ENCODE measurements at places on chromosomes 16 and 17.
A peak's percentile ranks its signal among the peaks of the same experiment; 100 is the strongest.

GRCh38 chr17:49964303-49964768, 4.7 kb upstream of the DLX4 start:
- no peak for DNase-seq

DNA sequence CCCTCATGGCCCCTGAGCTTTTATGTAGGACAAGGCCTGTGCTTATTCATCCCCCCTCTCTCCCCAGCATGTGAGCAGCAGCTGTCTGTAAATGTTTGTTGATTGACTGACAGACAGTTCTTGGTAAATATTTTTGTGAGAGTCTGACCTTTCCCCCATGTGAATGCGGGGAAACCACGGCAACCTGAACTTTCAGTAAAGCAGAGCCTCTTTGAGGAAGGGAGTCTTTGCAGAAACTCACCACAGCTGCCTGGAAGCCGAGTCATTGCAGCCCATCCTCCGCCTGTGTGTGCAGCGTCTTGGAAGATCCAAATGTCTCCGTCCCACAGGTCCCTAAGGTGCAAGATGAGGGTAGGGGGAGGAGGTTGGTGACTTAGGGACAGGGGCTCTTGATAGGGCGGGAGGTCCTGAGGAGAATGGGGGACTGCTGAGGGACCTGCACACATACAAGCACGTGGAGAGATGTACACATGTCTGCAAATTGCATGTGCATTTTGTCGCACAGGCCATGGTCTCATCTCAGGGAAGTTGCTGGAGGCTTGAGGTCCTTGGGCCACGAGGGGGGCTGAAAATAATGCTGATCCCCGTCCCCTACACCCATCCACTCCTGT, 23.0 kb upstream of the IL21R start:
- DNase-seq: no peak

DNA sequence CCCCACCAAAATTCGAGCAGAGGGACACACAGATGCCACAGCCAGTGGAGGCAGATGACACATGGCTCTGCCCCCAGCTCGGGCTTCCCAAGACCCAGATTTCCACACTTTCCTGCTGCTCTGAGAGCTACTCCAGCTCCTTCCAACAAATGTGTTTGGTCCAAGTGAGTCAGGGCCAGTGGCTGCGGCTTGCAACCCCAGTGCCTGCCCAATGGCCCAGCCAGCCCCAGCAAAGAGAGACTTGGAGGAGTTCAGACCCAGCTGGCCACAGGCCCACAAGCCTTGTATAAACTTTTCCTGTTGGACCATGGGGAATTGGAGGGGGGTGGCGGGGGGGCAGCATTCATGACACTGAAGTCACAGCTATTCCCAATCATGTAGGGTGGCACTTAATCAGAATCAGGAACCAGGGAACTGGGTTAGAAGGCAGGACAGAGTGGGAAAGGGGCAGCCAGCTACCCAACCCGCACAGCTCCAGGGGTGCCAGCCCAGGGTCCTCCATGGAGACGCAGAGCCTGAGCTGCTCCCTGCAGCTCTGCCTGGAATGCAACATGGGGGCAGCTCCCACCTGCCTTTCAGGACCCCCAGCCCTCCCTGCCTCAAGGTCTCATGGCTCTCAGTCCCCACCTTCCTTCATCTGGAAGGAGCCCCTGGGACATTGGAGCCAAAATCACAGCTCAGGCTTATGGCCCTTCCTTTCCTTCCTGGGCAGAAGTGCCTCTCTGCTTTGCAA, 17.5 kb upstream of the C16orf78 start:
- no peak for DNase-seq

GRCh38 chr16:49800876-49801275, 55.0 kb downstream of the ZNF423 start:
- no peak for DNase-seq

DNA sequence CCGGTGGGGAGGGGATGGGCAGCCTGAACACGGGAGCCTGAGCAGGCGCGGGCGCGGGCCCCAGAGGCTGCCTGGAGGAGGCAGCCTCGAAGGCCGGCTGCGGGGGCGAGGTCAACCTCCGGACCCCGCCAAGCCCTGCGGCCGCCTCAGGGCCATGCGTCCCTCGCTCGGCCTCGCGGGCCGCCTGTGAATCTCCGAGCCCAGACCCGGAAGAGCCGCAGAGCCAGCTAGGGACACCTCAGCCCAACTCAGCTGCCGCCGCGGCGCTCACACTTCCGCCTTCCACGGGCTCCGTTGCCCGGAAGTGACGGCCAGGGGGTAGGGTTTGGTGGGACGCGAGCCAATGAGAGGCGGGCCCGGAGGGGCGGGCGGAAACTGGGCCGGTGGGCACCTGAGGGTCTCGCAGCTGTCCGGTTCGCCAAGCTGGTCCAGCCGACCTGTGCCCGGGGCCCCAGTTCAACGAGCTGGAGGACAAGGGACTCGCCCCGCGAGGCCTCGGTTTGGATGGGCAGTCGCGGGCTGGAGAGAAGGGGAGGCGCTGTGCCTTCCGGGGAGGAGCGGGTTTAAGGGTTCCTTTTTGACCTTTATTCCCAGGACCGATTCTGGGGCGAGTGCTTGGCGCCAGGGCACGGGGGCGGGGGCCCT, at the start of gene SLC38A10:
TSS of gene SLC38A10 (minus strand) at position 277 of the 645 bp plus-strand sequence. CDS start 386 bp downstream, outside the sequence.
- peak; percentile 72 for DNase-seq

DNA sequence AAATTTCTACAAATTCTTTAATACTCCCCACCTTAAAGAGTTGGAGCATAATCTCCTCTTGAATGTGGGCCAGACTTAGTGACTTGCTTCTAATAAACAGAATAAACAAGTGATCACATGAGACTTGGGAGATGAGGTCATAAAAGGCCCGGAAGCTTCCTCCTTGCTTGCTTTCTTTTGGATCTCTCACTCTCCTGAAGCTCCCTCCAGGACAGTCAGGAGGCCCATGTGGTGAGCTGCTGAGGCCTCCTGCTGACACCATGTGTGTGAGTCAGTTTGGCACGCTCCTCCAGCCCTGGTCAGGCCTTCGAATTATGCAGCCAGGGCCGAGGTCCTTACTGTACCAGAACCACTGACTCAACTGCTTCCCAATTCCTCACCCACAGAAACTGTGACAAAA, 53.2 kb downstream of the NDEL1 start:
- peak; percentile 93 for DNase-seq

Measured in stromal cell of bone marrow (primary cell).